NCI-H460 (cell line): ENCODE measurements at places on chromosomes 3 and 15. TPM values are rescaled to one million over a fixed set of nuclear protein-coding genes. Genes with fewer than 3 reads are reported as not detected.

The GOLGA6L4 gene
- 0.84 and 1.1 TPM in 2 replicates for total RNA-seq

The RHOV gene
- total RNA-seq, result 0.14 and 0.57 TPM in 2 replicates

The ACP3 gene
- total RNA-seq, result 0.50 and 0.78 TPM in 2 replicates

The CD96 gene
- not detected in 2 replicates for total RNA-seq
